ENCODE measurements at places on chromosomes 7 and 10.
A peak's percentile ranks its signal among the peaks of the same experiment; 100 is the strongest.

DNA sequence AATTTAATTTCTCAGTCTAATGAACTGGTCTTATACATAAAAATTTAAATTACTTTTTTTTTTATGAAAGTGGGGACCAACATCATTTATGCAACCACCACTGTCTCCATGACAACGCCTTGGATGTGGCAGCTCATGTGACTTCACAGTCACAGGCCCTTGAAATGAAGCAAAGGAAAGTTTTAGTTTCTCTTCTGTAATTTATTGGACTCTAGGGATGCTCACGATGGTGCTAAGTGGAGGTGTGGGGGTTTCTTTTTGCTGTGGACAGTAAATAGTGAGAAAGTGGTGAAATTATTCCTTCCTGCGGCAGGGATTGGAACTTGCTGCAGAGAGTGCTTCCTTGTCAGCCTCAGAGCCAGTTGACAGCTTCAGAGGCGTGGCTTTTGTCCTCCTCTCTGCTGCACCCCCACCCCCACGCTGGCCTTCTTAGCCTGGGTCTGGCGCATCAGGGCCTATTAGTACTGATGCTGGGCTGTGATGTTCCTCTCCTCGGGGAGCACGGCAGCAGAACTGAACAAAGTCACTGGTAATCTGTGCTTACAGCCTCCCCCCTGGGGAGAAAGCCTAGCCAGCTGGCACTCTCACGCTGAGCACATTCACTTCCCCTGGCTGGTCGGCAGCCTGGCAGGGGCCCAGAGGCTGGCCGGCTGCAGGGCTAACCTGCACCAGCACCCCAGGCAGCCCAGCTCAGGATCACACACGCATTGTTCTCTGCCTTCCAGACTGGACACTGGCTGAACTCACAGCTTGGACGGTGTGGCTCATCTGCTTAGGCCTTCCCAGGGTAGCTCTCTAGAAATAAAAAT lies 517.5 kb upstream of the GALNT17 start:
- DNase-seq: no peak

DNA sequence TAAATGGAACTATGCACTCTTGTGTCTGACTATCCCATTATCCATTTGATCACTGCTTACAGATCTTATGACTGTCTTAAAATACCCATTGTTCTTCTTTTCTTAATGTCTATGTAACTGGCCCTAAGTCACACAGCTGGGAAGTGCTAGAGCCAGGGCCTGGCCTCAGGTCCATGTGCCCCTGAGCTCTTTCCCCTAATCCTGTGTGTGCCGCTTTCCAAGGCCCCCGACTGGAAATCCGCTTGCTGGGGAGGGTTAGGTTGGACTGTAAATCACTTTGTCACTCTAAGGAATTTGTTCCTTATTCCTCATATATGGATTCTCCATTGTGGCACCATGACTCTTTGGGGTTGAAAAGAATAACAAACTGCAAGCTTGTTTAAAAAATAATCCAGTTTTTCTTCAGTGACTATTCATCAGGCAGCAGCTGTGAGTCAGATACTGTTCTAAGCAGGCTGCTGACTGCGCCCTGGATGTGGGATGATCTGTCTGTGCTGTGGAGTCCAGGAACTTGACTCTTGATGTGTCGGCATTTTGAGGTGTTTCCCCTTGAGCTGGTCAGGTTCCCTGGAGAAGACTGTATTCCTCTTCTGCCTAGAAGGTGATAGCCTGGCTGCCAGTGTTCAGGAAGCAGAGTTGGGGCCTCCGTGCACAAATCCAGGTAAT lies 236.3 kb downstream of the SDK1 start:
- DNase-seq: no peak

GRCh38 chr10:70668454-70668970 lies 3.8 kb upstream of the ADAMTS14 start:
- no peak for DNase-seq

DNA sequence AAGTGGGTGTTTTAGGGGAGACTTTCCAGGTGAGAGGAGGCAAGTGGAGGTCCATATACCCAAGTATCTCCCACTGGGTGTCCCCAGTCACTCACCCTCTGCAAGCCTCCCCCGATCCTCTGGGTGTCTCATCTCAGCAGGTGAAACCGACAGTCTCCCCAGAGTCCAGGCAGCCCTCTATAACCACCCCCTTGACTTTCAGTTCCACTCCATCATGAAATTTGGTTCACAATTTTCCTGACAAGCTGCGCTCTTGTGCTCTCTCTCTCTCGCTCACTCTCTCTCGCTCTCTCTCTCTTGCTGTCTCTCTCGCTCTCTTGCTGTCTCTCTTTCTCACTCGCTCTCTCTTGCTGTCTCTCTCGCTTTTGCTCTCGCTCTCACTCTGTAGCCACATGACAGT lies 8.1 kb upstream of the RABGEF1 start:
- peak; percentile 78 for DNase-seq

DNA sequence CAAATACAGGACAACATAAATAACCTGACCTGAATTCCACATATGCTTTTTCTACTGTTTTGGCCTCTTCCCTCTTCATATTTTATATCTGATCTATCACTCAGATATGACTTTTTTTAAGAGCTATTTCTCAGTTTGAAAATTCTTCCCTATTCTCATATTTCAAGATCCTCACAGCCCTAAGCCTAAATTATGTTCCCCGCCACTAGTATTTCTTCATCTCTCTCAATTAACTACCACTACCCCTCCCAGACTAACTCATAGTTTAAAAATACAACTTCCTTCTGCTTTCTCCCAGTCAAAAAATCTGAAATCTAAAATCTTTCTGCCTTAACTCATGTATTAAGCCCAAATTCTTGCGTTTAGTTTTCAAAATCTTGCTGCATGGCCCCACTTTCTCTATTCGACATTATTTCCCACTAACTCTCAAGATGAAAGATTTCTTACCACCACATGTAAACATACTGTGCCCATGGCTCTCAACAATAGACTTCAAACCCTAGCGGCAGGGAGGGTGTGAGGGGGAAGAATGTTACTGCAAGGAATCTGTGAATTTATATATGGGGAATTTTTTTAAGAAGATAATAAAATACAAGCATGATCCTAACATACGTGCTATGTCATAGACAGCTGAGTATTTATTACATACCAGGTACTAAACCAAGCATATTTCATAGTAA lies 64.6 kb downstream of the TFEC start:
- DNase-seq: no peak

GRCh38 chr10:11204351-11204942 lies 186.8 kb downstream of the CELF2 start:
- DNase-seq: no peak

DNA sequence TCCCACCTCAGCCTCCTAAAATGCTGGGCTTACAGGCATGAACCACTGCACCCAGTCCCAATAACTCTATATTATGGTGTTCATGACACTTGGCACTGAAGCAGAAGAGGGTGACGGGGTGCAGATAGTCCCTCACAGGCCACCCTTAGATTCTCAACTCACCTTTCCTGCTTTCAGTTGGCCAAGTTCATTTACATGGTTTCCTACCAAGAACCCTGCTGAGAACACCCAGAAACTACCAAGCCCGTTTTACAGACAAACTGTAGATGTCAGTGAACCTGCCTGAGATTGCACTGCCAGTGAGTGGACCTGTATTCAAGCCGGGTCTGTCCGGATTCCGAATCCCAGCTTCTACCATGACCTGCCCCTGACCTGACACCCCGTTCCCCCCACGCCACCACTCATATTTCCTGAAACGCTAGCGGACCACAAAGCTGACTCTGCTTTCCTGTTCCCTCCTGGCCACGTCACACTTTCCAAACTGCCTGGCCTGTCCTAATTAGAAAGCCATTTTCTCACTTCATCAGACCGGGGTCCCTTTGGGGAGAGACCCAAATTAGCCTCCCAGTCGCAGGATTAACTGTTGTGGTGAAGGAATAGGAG lies 17.3 kb downstream of the GRID2IP start:
- DNase-seq: no peak

- no peak for DNase-seq
Measured at GRCh38 chr10:64535131-64535867, 1014.1 kb downstream of the REEP3 start.

DNA sequence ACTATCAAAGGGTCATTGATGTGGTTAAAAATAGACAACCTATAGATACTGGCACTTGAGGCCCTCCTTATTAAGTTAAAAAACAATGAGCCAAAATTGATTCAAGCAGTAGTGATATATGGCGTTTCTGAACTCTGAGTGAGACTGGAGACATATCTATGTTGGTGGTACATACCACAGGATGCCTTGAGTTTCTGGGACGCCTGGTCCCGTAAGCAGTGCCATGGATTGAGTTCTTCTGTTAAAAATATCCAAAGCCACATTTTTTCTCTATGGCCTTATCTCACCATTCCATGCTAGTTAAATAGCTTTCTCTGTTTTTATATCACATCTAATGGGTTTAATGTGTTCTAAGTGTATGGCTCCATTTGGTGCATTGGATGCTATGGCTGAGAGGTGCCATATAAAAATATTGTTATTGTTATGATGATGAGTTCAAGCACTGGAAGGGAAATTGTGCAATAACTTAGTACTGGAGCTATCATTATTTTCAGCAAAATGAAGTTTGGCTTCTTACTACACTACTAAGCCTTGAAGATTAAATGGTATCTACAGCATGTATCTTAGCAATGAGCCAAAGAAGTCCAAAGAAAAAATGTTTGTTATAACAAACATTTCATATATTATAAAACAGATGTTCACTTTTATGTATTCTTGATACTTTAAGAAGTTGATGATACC lies 713.9 kb downstream of the SUGCT start:
- no peak for DNase-seq

GRCh38 chr10:130045091-130045652 lies 65.5 kb downstream of the C10orf143 start:
- no peak for DNase-seq

DNA sequence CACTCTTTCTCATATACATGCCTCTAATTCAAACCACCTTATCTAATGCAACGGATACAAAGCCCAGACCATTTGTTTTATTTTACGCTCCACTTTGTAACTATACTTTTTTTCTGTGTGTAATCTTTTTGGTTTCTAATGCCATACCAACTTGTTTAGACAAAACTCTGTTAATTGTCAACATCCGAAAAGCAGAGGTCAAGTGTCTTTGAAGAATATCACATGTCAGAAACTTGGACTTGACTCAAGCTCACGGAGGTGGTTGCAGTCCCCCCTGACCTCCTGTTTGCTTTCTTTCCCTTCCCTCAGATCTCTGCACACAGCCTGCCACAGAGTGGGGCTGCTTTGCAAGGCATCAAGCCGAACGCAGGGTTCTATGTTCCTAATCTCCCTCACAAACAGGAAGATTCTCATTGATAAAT lies 698.9 kb downstream of the PARD3 start:
- DNase-seq: no peak

DNA sequence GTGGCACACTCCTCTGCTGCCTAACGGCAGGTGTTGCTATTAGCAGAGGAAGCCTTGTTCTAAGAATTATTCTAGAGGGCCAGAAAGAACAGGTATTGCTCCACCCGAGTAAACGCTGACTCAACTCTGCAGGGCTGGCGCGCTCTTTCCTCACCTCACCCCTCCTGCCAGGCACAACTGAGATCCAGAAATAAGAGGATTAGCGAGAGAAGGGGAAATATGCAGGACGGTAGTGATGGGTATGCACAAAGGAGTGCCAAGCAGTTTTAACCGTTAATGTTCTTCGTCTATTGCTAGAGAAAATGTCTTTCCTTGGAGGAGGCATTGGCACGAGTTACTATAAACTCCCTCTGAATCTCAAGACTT lies 369 bp upstream of the SCIN start:
- DNase-seq: peak; percentile 19

DNA sequence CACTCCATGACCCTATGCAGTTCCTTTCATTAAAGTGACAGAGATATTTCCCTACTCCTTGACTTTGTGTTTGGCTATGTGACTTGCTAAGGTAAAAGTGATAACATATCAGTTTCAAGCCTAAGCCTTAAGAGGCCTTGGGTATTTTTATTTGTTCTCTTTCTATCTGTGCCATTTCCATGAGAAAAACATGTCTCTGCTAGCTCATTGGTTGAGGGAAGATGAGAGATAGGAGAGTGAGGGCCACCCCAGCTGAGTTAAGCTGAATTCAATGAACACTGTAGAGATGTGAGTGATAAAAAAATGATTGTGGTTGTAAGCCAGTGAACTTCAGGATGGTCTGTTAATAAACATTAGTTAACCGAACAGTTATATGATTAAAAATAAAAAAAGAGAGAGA lies 13.4 kb downstream of the TASOR2 start:
- DNase-seq: no peak

Data from GM13976 (cell line).